Cortex of kidney (tissue), 1 donor: ENCODE measurements at places on chromosomes 3 and 15.

DNA sequence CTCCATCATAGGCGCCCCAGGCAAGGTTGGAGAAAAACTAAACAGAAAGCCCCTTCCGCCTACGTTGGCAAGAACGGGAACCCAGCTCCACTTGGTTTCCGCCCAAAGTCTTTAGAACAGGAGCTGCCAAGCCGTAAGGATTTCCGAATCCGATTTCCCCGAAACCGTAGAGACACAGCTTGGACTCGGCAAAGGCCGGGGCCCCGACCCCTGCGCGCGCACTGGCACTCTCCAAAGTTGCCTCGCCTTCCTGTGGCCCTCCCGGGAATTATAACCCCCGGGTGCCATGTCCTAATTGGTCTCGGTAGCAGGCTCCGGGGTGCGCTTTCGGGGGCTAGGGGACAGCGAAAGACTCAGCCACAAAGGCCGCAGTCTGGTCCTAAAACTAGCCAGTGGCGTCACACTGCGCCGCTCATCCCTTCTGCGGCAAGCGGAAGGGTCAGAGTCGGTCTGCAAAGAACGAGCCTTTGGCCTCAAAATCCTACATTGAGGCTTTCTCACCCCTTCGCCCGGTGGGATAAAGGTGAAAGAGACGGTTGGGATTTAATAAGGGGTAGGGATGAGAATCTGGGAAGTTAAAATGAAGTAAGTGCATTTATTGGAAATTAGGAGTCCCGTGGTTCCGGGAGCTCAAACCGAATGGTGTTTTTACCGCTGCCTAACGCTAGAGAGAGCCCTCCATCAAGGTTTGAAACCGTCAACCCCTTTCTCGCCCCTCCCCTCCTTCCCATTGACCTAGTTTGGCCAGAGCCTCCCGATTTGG lies 6.8 kb downstream of the BCL6 start:
- DNase-seq, result no peak

- DNase-seq, result no peak
These were observed 24.9 kb downstream of the EMC7 start for GRCh38 chr15:34076785-34077184.

DNA sequence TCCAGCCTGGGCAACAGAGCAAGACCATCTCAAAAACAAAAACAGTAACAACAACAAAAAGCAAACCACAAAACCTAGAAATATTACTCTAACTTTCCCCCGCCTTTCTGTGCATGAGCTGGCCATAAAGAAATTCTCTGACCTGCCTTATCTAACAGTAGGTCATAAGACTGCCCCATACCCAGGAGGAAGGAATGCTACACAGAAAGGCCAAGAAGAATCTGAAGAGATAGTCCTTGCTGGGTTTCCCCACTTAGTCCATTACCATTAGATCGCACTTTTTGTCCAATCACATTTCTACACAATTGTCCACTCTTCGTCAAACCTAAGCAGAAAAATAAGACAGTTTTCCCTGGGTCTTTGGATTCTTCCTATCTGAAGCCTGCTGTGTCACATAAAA lies 23.5 kb downstream of the CIAO2A start:
- no peak for DNase-seq

GRCh38 chr3:47841786-47842349 lies 38.9 kb downstream of the DHX30 start:
- DNase-seq, result no peak

DNA sequence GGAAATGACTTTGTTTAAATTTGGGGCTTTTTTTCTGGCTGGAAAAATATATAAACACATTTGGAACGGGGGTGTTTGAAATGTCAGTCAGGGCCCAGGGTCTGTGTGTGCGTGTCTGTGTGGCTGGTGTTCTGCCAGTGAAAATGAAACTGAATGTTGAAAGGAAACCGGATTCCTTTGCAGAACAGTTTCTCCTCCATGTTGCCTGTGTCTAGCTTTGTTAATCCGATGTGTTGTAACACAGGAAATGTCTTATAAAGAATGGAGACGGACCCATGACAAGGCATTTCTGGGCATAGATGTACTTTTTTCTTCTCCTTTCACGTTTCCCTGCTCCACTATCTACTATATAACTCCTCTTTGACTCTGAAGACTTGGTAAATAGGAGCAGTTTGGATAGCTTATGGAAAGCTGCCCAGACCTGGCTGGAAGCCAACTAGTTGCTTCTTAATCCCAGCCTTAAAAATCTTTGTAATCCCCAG lies 2.8 kb downstream of the SQOR start:
- DNase-seq, result no peak

DNA sequence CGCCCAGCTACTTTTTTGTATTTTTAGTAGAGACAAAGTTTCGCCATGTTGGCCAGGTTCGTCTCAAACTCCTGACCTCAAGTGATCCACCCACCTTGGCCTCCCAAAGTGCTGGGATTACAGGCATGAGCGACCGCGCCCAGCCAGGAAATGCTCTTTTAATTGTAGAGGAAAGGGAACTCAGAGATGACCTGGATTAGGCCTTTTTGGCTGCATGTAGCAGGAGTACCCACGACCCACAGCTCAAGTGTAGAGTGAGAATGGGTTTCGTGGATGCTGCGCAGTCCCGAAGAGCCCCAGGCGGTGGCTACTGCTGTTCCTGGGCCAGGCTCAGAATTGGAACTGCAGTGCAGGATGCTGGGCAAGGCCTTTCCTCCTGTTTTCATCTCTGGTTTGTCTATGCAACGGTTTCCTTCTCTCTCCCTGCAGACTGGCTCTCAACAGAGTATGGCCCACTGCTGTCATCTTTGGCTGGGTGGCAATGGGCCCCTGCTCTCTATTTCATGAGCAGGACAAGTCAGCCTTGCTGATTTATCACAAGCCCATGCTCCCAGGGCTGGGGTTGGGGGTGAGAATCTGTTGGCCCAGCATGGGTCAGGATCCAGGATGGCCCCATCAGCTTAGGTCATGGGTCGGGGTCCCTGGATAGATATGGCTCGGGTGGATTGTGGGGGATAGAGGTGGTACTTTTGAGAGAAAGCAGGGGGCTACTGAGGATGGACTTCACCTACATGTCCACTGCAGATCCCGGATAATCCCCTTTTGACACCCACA lies 51.2 kb downstream of the GASK1A start:
- no peak for DNase-seq

DNA sequence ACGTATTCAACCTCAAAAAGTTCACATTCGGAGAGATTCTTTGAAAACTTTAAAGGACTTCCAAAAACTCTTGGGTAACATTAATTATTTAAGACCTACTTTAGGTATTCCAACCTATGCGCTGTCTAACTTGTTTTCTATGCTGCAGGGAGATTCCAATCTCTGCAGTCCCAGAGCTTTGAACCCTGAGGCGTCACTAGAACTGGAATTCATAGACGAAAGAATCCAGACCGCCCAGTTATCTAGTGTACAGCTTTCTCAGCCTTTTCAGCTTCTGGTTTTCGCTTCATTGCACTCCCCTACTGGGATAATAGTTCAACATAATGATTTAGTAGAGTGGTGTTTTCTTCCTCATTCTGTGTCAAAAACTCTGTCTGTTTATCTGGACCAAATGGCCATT lies 711.3 kb downstream of the ROBO1 start:
- DNase-seq, result no peak
